ENCODE measurements at places on chromosomes 7 and 10.

DNA sequence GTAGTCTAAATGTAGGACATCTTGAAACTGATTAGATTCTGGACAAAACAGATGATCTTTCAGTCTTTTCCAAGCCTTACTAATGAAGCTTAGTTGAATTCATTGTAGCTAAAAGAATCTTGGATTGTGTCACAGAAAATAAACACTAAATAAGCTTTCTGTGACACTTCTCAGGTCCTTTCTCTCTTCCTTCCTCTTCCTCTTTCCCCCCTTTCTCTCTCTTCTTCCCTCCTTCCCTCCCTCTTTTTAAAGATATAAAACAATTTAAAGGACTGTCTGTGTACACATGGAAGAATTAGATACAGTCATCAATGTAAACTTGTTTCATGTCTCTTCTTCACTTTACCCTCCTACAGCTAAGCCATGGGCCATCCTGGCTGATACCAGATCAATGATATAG lies 5.3 kb upstream of the COMMD3 start:
- DNase-seq = no peak

DNA sequence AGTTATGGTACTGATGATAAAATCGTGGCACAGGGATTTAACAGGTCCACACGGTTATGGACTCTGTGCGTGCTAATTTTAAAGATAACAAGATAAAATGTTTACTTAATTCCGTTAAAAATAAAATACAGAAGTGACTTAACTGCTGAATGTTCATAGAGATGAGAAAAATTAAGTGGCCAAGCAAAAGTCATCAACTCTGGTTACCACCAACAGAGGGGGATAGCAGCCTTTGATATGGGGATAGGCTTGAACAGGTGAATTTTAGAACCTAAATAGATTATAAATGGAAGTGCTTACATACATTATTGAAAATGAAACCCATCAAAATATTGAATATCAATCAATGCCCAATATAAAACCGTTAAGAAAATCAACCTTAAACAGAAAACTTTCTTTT lies 245.0 kb downstream of the WDR37 start:
- DNase-seq = no peak

GRCh38 chr7:36299823-36300341 lies 89.8 kb upstream of the ANLN start:
- DNase-seq = no peak

GRCh38 chr7:25820432-25821040 lies 331.5 kb upstream of the NFE2L3 start:
- no peak for DNase-seq

DNA sequence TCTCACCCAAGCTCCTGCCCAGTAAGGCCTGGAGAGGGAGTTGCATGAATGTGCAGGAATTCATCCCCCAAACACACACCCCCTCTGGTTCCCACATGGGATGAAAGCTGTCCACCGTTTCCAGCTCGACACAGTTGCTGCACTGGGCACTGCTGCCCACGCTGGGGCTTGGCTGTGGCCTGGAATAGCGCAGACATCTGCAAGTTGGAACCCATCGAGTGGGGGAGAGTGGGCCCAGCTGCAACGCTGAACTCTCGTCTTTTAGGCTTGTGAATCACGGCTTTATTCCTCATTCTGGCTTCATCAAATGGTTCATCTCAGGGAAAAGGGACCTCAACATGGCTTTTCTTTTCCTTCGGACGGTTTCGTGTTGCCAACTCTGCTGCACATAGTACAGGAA lies 264.7 kb downstream of the DNAJB6 start:
- DNase-seq = no peak

GRCh38 chr7:126533715-126534114 lies 719.0 kb downstream of the GRM8 start:
- no peak for DNase-seq

GRCh38 chr7:114343949-114344708 lies 70.5 kb upstream of the FOXP2 start:
- DNase-seq = no peak

GRCh38 chr10:12194752-12195271 lies 879 bp downstream of the NUDT5 start:
- peak; percentile 61 for DNase-seq

DNA sequence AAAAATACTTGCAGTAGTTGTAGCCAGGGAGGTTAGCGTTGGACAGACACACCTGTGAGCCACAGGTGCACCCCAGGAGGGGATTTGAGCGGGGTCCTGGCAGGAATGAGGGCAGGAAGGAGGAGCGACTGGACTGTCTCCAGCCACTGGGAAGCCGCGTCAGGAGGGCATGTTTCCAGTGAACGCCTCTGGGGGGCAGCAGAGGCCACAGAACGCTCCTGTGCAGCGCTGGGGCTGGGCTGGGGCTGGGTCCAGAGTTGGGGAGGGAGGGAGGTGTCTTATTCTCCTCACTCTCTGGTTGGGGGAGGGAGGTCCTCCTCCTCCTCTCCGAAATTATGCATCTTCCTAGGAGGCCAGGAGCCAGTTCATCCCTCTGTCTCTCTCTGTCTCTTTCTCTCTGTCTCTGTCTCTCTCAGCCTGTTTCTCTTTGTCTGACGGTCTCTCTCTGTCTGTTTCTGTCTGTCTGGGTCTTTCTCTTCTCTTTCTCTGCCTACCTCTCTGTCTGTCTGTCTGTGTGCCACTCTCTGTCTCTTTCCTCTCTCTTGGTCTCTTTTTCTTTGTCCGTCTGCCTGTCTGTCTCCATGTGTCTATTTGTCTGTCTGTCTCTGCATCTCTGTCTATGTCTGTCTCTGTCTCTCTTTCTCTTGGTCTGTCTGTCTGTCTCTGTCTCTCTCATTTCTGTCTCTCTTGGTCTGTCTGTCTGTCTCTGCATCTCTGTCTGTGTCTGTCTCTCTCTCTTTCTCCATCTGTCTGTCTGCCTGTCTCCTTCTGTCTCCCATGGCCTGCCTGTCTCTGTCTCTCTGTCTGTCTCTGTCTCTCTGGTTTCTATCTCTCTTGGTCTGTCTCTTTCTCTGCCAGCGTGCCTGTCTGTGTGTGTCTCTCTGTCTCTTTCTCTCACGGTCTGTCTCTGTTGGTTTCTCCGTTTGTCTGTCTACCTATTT lies 9.9 kb upstream of the PSMG3 start:
- DNase-seq = peak; percentile 88

GRCh38 chr7:94059746-94060145 lies 55.6 kb upstream of the BET1 start:
- DNase-seq = no peak

DNA sequence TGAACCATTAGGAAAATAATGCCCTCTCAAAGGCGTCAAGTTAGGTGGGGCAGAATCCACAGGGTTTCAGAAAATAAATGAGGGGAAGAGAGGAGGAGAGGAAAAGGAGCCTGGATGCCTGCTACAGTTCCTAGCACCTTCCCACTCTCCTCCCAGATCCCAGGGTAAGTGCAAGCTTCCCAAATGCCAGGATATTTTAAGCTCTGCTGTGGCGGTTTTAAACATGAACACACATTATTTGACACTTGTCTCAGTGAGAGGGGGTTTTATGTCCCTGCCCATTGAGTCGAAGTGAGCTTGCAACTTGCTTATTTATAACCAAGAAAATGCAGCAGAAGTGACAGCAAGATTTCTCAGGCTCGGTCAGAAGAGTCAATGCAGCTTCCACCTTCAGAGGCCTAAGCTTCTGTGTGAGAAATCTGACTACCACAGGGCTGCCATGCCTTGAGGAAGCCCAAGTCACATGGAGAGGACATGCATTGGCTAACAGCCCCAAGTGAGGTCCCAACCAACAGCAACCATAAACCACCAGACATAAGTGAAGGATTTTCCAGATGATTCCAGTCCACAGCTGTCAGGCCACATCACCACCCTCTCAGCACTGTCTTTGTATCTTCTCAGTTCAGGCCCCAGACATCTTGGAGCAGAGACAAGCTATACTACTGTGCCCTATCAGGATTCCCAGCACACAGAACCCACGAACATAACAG lies 17.9 kb upstream of the BMPER start:
- DNase-seq = no peak

DNA sequence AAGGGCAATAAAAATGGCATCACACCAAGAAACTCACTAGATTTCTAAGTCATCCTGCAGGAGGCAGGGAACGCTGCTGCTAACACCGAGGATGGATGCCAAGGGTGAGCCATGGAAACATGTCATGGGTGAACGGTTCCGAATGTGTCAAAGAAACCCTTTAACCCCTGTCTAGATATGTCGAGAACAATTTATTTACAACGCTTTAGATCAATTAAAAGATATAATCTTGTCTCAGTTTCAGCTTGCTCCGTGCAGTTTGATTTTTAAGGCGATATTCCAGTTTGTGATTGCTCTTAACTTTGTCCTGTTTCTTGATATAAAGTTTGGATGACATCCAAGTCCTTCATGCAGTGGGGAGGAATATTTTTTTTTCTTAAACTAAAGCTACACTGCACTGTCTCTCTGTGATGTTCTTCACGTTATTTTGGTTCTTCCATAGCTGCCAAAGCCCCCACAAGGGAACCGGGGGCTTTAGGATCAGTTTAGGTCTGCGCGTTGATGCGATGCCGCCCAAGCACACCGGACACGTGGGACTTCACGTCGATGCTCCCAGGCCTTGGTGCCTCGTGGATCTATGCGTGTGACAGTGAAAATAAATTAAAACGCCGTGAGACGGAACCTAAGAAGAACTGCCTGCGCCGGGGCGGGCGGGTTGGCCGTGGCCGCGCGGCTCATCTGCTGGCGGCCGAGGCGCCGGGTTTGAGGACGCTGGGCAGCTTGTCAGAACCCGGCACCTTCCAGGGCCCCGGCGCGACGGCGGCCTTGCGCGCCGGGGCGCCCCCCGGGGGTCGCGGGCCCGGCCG lies 220.3 kb downstream of the PHTF2 start:
- peak; percentile 39 for DNase-seq

DNA sequence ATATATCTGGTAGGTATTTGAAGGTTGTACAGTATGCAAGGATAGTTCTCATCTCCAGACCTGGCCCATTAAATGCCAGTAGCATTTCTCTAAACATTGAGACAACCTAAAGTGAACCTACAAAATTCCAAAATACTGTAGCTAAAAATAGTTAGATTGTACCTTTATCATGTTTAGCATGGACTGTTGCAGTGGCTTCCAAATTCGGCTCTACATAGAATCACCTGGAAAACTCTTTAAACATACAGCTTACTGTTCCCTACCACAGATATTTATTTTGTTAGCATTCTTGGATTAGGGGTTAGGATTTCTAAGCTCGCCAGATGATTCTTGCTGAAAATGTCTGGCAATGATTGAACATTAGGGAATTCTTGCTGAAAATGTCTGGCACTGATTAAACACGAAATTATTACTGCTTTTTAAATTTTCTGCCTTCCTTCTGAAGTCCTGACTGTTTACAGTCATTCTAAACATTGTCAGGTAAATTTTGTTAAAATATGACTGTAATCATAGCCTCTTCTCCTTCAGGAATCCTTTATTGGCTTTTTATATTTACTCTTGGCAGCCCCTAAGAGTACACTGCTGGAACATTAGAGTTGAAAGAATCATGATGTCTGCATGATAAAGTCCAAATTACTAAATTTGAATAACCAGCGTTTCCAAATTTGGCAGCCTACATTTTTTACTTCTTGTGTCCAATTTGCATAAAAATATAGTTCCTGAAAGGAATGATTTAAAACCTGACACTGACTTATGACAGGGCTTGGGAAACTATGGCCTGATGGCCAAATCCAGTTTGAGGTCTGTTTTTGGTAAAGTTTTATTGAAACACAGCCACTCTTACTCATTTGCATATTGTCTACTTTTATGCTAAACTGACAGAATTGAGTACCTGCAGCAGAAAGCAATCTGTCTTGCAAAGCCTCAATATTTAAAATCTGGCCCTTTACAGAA lies 40.3 kb downstream of the SHOC2 start:
- no peak for DNase-seq

DNA sequence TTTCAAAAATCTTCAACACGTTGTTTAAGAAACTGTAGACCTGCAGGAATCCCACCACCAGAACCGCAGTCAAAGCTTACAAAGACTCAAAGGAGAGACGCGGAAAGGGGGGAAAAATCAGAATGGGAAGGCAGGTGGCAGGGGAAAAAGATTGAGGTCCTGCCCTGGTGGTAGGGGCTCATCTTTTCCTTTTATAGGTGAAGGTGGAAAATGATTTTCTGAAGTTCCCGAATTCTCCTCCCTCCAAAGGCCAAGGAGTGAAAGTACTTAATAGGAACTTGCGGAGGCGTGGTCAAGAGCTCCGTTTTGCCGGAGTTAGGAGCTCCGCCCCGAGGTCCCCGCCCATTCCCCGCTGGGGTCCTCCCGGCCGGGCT lies 724 bp downstream of the BBIP1 start:
- DNase-seq = peak; percentile 97

GRCh38 chr7:154200241-154200640 lies 148.0 kb downstream of the DPP6 start:
- no peak for DNase-seq

GRCh38 chr7:49703881-49704280 lies 69.6 kb upstream of the VWC2 start:
- DNase-seq = no peak

- DNase-seq = no peak
These were observed 45.3 kb upstream of the MALRD1 start for GRCh38 chr10:19003341-19003740.

DNA sequence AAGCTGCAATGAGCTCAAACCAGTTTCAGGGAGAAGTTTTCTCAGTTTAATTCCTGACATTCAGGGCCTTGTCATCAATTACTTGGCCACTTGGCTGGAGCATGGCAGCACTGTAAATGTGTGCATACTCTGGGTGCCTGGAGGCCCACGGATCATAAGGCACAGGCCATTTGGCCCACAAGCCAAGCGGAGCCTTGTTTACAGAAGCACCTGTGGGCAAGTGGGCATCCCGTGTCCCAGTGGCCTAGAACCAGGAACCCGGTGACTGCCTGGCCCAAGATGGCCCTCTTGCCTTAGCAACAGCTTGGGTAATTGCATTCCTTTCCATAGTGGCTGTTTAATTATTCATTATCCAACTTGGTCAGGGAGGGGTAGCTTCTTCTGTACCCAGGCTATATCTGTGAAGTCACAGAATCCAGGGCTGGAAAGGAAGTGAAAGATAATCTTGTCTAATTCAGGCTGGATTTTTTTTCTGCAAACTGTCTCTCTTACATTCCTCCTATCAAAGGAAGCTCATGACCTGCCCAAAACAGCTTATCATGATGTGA lies 426.4 kb upstream of the ZMIZ1 start:
- no peak for DNase-seq

GRCh38 chr10:11358011-11358410 lies 253.4 kb downstream of the USP6NL start:
- no peak for DNase-seq

DNA sequence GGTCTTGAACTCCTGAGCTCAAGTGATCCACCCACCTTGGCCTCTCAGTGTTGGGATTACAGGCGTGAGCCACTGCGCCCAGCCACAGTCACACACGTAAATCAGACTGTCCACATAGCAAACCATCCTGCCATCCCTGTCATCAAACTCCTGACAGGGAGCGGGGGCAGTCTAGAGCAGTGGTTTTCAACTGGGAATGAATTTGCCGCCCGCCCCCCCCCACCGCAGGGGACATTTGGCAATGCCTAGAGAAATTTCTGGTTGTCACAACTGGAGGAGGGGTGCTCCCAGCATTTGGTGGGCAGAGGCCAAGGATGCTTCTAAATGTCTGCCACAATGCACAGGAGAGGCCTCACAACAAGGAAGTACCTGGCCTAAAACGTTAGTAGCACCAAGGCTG lies 24.1 kb downstream of the CAMK2G start:
- no peak for DNase-seq
